AG20443 (cell line): ENCODE measurements at places on chromosomes 1 and 21.

DNA sequence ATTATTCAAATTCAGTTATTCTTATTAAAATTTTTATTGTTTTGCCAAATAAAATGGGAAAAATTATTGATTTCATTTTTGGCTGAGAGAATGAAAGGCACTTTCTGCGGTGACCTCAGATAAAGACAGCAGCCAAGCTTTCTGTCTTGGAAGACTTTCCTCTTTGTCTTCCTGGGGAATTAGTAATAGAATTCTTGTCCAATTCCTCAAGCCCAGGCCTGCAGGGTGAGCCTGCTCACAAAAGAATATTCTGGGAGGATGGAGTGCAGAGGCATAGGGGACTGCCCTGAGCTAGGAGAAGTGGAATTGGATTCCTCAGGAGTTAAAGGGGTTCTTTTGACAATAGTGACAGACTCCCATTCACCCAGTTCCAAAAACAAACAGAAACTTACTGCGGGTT lies 614.5 kb upstream of the ADGRL2 start:
- DNase-seq, result peak; percentile 67

GRCh38 chr21:37737507-37737906 lies 178.8 kb downstream of the KCNJ6 start:
- no peak for DNase-seq

DNA sequence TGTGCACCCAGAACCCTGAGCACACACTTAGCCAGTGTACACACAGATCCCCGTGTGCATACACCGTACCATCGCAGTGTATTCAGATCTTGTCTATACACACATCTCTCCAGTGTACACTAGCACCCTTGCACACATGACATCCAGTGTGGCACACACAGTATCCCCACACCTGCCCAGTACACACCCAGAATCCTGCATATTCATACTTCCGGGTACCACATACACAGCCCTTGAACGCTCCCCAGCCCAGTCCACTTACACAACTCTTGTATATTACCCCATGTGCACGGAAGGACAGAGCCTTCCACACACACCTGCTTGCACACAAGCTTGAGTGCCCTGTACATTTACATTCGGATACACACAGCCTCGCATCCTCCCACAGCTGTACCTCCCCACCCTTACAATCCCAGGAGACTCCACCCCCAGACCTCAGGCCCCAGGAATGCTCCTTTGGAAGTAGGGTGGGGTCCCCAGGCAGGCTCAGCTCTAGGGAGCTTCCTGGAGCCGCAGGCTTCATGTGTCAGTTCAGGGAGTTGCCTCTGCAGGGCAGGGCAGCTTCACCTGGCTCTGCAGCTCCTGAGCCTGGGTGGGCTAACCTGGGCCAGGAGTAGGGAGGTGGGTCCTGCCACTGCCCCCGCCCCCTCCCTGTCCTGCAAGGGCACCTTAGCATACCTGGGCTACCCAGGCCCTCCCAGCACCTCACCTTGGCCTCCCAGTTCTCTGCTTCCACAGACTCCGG lies 46.2 kb downstream of the AHDC1 start:
- no peak for DNase-seq

DNA sequence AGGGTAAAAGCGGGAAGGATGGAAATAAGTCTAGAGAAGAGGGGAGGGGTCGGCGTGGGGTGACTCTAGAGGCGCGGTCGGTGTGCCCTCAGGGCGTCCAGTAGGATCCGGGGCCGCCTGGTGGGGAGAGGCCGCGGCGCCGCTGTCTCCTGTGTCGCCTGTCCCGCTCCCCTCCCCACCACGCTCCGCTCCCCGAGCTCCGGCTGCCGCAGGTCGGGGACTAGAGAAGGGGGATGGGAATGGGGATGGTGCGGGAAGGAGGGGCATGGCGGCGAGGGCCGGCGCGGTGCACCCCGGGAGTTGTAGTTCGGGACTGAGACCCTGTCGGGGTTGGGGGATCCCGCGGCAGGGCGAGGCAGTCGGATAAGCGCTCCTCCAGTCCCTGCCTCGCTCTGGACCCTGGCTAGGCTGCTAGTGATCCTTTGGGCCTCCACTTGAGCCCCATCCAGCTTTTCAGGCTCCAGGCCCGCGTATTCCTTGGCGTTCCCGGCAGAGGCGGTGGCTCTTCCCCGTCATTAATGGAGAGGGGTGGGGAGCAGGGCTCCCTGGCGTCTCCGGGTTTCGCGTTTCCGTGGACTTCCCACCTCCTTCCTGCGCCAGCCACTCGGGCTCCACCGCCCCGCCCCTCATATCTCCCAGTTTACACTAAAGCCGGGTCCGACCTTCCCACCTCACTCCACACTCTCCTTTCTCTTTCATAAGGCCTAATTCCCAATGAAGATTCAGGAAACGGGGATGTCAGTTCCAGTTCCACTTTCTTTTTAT lies at the start of gene ENTREP3:
Gene ENTREP3, minus strand, starts transcription at position 241 of the 765 bp plus-strand sequence. CDS start 606 bp downstream, outside the sequence.
- peak; percentile 92 for DNase-seq

DNA sequence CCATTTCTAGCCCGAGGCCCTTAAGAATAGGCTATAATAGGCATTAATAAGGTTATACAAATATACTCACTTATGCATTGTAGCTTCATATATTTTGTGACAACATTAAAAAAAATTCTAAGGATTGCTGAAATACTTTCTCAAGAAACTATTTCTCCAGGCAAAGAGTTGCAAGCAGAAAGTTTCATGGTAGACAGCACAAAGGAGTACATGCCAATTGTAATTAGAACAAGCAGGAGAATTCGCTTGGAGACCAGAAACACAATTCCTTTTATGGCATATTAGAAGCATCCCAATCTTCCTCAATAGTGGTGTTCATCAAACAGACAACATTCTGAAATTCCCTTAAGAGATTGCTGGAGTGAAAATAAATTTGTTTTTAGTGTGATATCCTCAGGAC lies 122.8 kb downstream of the CRB1 start:
- DNase-seq, result no peak

- no peak for DNase-seq
Observed at GRCh38 chr1:55980582-55980981, 598.8 kb downstream of the PLPP3 start.

- peak; percentile 76 for DNase-seq
Observed at GRCh38 chr1:53107570-53108322, 34.7 kb downstream of the SLC1A7 start.
